Nephron progenitor cell (in vitro differentiated cells): ENCODE measurements at places on chromosomes 16 and 17.

- H3K36me3 ChIP-seq, result peaks cover 6% of the 10 kb centered on the region
- H3K27ac ChIP-seq, result no peak overlapping the region
- no peak for DNase-seq
- no peak overlapping the region for H3K4me3 ChIP-seq
Measured at GRCh38 chr17:81867991-81868673, 3.0 kb downstream of the ARHGDIA start.

GRCh38 chr17:81735264-81736102, 23.4 kb downstream of the SLC25A10 start:
- H3K36me3 ChIP-seq, result no peaks in the 10 kb centered on the region
- DNase-seq, result no peak
- H3K4me3 ChIP-seq, result no peak overlapping the region
- peaks cover 60% of the 10 kb centered on the region for H3K27me3 ChIP-seq

- H3K4me3 ChIP-seq, result no peak overlapping the region
- no peak for DNase-seq
- H3K4me1 ChIP-seq, result peaks cover 58% of the 10 kb centered on the region
- H3K27ac ChIP-seq, result peak overlapping the region; percentile 66
Measured at GRCh38 chr16:50640919-50641817, 39.9 kb downstream of the SNX20 start.

DNA sequence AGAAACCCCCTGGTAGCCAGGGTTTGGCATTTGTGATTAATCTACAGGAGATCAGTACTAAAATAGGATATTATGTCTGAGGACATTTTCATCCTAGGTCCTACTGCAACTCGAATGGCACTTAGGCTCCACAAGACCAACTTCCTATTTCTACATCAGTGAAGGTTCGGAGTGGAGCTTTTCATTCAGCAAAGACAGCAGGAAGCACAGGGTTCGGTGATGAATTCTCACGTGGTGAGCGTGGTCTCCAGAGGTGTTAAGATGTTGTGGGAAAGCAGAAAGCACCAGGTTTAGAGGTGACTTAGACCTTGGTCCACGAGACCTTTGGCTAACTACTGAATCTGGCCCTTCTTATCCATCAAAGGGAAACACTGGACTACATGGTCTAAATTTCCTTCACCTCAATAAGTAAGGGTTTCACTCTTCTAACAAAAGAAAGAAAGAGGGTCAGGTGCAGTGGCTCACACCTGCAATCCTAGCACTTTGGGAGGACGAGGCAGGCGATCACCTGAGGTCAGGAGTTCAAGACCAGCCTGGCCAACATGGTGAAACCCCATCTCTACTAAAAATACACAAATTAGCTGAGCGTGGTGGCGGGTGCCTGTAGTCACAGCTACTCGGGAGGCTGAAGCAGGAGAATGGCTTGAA, 13.9 kb upstream of the HELZ start:
- DNase-seq, result no peak
- H3K4me1 ChIP-seq, result peaks cover 12% of the 10 kb centered on the region

DNA sequence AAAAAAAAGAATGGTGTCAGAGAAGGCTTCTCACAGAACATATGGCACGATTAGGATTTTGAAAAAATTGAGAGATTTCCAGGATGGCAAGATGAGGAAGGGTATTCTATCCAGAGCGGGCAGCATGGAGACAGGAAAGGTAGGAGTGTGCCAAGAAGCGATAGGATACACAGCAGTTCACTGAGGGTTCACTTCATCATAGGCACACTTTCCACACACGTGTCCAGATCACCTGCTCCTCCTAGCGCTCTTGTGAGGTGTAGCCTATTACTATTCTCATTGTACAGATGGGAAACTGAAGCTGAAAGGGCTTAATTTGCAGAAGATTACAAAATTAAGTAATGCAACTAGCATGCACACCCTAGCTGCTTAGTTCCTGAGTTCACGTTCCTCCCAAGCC, 6.2 kb upstream of the ELAC2 start:
- peaks cover 12% of the 10 kb centered on the region for H3K4me1 ChIP-seq
- no peaks in the 10 kb centered on the region for H3K36me3 ChIP-seq
